ENCODE measurements at places on chromosomes 7 and 10.

- no peak for DNase-seq
Observed at GRCh38 chr7:158344706-158345300, 242.8 kb downstream of the PTPRN2 start.

DNA sequence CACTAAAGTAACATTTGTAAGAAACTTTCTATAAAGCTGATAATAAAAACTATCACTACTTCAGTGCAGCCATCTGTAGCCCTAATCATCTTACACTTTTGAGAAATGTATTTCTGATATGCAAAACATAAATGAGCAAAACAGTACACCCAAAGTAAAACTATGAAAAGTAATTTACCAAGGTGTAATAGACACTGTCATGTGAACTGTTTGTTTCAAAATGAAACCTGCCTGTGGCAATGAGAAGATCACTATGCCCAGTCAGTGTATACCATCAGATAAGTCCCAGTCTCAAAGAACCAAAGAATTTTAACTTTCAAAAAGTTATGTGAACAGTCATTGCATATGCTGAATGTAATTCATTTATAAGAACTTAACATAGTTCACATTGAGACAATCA lies 398.1 kb downstream of the CDC14C start:
- DNase-seq = no peak

DNA sequence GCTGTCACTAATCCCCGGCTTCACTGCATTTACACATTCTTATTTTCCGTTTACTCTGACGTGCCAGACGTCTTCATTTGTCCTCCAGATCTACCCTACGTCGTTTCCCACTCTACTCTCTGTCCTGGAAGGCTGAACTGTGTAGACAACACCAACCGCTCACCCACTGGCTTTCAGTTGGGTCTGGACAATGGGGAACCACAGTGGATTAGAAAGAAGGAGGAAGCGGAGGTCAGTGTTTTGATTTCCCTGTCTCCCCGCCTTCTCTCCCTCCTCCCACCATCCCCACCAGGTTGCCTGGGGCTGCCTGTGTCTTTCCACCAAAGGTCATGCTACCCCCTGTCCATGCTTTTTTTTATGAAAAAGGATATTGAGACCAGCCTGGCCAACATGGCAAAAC lies 14.0 kb upstream of the CTBP2 start:
- no peak for DNase-seq

- DNase-seq = no peak
Observed at GRCh38 chr10:124262234-124262865, 156.4 kb downstream of the OAT start.

DNA sequence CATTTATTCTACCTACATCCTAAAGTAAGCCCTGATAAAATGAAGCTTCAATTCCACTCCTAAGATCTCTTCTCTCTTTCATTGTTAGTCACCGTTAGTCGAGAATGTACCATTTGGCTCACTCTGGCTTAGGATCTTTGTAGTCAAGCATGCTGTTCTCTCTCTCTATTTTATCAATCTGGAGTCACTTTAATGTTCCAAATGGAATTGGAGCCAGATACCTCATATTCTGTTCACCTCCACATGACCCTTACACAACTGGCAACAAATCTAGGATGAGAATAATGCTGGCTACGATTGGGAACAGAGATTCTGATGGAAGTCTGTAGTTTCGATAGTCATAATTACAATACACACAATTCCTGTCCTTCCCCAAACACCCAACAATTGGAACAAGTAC lies 213.7 kb downstream of the TWIST1 start:
- DNase-seq = no peak

GRCh38 chr10:98212196-98212595 lies 55.8 kb downstream of the LOXL4 start:
- DNase-seq = no peak

DNA sequence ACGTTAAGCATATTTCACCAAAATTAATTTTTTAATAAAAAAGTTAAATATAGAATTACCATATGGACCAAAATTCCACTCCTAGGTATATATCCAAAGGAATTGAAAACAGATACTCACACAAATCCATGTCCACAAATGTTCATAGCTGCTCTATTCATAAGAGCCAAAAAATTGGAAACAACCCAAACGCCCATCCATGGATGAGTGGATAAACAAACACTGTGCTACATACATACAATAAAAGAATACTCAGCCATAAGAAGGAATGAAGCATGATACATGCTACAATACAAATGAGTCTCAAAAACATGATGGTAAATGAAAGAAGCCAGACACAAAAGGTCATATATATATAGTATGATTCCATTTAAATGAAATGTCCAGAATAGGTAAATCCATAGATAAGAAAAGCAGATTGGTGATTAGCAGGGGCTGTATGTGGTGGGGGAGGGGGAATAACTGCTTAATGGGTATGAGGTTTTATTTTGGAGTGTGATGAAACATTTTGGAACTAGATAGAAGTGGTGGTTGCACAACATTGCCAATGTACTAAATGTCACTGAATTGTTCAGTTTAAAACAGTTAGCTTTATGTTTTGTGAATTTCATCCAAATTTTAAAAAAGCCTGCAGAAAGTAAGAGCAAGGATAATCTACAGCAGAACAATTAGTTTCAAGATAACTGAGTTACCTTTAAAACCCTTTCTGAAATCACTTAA lies 101.2 kb upstream of the EFCAB10 start:
- DNase-seq = no peak

GRCh38 chr10:57418476-57418875 lies 849.2 kb downstream of the IPMK start:
- no peak for DNase-seq

DNA sequence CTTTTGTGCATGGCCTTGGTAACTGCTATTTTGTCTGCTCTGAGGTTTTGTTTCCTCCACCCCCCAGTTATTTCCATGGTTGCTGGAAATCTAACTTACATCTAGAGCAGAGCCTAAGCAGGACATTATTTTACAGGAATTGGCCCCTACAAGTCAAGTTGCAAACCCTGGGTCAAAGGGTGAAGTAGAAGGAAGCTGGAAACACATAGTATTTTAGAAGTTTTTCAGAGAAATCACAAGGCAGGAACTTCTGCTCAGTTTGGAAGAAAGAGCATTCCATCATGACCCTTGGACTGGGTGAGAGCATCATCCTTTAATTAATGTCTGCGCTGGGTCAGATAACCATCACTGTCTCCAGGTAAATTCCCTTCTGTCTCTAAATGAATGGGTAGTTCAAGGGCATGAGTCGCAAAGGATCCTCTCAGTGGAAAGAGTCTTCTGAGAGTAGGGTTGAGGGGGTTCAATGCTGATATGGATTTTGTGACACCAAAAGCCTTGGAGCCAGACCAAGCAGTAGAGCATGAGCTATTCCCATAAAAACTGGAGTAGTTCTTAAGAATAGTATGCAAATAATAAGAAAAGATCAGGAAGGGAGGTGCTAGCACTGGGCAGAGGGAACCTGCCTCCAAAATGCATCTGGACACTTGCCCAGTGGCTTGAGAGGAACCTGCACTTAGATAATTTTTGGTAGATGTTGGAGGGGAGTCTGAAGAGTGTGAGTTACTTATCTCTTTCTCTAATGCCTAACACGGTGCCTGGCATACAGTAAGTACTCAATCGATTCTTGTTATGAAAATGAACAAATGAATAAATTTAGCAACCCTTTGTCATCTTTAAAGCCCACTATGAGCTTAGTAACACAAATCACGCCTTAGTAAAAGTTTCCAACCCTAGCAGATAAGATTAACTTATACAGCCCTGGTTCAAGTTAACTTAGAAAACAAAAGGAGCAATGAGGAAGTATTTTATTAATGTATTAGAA lies 160.6 kb upstream of the ADO start:
- no peak for DNase-seq

- no peak for DNase-seq
Observed at GRCh38 chr7:133683182-133683454, 430.2 kb downstream of the EXOC4 start.

DNA sequence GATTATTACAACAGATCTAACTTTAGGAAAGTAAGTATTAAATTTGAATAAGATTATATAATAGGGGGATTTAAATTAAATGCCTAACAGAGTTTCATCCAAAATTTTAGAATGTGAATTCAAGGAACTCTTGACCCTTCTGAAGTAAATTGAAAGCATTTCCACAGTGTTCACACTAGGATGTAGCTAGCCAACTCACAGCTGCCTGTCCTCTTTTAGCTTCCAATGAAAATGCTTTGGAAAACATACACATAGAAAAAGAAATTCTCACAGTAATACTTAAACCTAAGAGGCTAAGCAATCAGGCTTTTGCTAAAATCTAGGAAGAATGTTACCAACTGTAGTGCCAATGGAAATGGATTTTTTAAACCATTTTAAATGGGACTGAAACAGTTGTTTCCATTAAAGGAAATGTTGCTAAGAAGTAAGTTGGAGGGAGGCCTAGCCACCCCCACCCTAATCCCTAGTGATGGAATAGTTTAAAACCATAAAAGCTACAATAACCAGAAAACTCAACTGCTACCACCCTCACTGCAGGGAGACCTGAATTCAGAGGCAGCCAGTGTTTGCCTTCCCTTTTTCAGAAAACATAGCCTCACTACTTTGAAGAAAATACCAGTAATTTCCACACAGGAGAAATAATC lies 58.3 kb downstream of the REEP3 start:
- DNase-seq = no peak

DNA sequence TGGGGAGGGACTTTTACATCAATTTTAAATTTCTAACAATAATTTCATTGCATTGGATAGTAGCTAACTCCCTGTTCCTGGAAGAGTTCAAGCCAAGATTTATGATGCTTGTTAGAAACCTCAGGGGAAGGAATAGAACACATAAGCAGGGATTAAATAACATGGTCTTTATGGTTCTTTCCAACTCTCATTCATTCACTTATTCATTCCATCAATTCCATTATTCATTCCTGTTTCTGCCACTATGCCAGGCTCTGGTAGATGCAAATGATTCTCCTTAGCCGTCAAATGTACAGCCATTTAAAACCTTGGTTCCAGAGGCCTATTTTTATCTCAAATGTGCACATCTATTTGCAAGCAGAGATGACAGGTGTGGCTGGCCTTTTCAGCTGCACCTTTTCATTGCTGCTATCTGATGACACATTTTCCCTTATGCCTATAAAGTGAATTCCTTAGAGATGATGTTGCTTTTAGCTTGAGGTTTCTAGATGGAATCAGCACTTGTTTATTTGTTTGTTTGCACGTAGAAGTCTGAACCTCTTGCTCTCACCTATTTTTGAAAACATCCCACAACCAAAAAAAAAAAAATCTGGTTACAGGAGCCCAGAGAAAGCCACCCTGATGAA lies 205.7 kb upstream of the IGFBP3 start:
- DNase-seq = no peak

DNA sequence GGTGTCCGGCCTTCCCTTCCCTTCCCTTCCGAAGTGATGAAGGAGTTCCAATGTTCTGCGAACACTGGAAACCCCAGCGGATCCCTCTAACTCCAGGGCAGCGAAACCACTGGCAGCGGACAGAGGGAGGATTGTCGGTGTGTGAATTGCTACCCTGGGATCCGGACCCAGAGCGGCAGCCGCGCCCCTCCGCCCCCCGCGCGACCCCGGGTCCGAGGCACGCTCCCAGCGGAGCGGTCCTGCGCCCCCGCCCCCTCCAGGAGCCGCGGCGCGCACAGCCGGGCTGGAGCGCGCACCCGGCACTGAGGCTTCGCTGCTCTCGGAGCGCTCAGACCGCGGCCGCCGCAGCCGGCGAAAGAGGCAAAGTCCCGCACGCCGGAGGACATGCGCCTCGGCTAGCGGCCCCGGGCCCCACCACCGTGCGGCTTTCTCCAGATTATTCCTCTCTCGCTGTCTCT lies at the start of gene PTPRZ1:
TSS of gene PTPRZ1 (plus strand) at position 331 of the 458 bp plus-strand sequence. CDS start 339 bp downstream, outside the sequence.
- no peak for DNase-seq

GRCh38 chr7:135169964-135170273 lies 588 bp downstream of the CYREN start:
- DNase-seq = no peak

GRCh38 chr10:131972474-131973071 lies 9.2 kb downstream of the BNIP3 start:
- no peak for DNase-seq

DNA sequence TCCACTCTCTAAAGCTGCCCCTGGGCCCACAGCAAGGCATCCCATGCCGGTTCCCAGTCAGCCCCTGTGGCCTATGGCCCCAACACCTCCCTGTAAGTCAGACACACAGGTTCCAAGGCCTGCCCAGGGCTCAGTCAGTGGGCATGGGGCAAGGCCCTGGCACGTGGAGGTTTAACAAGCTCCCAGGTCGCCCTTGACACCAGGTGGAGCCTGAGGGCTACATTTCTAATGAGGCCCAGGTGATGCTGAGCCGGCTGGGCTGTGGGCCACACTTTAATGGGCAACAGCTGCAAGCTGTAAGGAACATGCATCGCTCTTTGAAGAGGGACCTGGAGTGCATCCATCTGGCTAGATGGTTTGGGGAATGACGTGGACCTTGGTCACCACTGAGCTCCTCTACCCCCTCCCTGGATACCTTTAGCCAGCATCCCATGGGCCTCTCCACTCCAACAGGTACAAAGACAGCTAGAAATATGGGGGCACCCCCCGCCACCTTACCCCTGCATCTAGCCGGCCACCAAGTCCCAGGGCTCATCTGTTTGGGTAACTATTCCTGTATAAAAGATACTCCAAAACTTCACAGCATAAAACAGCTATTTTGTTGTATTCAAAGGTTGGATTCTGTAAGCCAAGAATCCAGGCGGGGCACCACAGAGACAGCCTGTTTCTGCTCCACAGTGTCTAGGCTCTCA lies 122.5 kb downstream of the OAT start:
- DNase-seq = no peak

DNA sequence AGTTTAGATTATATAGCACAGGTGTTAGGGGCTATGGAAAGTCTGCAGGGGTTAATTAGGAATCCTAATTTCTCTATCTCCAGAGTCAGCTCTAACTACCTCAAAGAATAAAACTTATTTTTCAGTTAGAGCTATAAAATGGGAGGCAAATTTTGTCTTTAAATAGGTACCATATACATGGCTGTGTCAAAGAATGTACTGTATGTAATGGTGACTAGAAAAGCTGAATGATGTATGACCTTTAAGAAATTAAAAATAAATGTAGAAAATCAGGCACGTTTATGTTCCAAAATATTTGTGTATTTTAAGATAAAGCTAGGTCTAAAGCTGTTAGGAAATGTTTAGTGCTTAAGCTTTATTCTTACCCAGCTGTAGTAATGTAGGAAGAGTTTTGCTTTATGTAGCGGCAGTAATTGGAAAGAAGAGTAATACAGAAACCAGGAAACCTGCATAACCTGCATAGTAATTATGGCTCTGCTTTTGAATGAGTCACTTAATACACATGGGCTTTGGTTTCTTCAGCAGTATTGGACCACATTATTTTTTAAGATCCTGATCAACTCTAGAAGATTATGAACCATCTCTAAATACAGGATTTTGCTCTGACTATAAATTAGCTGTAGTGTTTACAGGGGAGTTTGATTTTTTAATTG lies 85.0 kb downstream of the KMT2E start:
- DNase-seq = no peak

DNA sequence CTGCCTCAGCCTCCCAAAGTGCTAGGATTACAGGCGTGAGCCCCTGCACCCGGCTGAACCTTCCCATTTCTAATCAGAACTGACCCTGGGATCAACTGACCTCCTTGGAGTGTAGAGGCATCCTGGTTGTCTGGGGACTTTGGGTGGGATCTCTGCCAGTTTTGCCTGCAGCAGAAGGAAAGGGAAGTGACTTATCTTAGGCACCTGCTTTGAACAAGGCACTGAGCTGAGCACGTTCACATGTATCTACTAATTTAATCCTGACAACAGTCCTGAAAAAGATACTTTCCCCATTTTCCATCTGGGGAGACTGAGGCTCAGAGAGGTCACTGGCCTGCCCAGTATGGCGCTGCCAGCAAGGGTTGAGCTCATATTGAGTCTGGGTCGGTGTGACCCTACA lies 153.4 kb downstream of the CUX1 start:
- no peak for DNase-seq

- no peak for DNase-seq
Observed at GRCh38 chr10:129655679-129656031, 188.6 kb downstream of the MGMT start.
